ENCODE measurements at places on chromosomes 5 and 9. TPM values are rescaled to one million over a fixed set of nuclear protein-coding genes. Genes with fewer than 3 reads are reported as not detected.

LHX2 gene
- not detected for total RNA-seq

PLEKHG4B gene
- total RNA-seq, result not detected

PCA3 gene
- total RNA-seq, result not detected

GABRA6 gene
- total RNA-seq, result not detected

DNA sequence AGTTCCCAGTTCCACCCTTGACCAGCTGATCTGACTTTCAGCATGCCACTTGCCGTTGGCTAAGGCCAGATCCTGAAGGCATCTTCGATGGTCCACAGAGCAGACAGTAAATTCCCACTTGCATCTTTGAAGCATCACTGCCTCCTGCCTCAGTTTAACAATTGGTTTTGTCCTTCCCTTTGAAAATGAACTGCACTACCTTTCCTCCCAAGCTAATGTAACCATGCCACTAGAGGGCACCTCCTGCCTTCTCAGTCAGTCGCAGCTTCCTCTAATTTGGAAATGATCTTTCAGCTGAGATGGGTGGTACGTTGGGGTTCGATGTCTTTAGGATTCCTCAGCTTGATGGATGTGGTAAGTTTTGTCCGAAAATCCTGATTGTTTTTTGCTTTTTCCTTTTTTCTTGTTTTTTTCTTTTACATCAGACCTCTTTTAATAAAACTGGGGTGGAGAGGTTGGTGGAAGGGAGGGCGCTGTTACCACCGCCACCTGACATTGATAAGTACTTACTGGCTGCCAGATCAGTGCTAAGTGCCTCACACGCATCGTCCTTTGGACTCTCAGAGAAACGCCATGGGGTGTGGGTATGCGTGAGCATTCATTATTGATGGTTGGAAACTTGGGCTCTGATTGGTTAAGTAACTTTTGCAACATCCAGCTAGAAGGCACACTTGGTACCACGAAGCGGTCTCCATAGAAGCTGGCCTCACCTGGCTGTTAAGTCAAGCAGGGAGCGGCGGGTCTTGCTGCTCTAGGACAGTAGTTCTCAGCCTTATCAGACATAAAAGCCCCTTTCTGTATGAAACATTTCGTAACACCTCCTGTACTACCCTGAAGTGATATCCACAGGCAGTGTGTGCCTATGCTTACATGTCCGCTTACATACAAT is 16.9 kb downstream of the PTTG1 start:
- peak overlapping the region; percentile 33 for H3K27ac ChIP-seq
- DNase-seq, result peak; percentile 61
- H3K27me3 ChIP-seq, result no peaks in the 10 kb centered on the region
- peaks cover 10% of the 10 kb centered on the region for H3K4me1 ChIP-seq
- no peaks in the 10 kb centered on the region for H3K36me3 ChIP-seq
- peak overlapping the region; percentile 48 for H3K4me3 ChIP-seq

DNA sequence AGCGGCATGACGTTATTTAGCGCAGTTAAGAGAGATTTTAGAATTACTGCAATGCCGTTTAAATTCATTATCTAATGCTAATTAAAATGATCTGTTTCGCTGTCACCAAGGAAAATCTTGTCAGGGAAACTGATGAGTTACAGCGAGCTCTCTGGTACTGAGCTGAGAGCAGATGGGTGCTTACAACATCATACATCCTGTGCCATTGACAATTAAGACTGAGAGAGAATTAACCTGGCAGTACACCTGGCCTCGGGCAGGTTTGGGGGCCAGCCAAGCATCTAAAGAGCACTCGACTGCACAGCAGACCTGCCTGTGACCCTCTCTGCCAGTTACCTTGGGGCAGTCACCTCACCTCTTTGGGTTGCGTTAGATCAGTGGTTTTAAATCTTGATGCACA is 55.0 kb downstream of the PUM3 start:
- no peak overlapping the region for H3K4me3 ChIP-seq
- no peaks in the 10 kb centered on the region for H3K27me3 ChIP-seq
- no peaks in the 10 kb centered on the region for H3K4me1 ChIP-seq
- H3K36me3 ChIP-seq, result peaks cover 13% of the 10 kb centered on the region
- no peak overlapping the region for H3K27ac ChIP-seq

DNA sequence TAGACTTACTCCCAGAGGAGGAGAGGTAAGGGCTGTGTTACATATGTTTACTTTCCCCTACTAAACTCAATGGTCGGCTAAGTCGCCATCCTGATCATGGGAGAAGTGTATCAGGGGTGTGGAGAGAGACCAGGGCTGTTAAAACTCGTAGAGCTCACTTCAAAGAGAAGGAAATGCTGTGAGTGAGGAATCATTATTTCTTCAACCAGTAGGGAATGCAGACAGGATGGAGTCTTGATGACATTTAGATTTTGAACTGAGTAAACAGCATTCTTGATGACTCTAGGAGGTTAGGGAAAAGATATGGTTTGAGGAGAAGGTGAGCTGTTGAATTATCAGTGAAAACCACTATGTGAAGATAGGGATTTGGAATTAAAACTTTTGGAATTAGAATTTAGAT is 17.3 kb downstream of the RECK start:
- H3K36me3 ChIP-seq, result no peaks in the 10 kb centered on the region
- no peak for DNase-seq
- no peak overlapping the region for H3K27ac ChIP-seq
- no peaks in the 10 kb centered on the region for H3K27me3 ChIP-seq

- no peaks in the 10 kb centered on the region for H3K27me3 ChIP-seq
- no peak overlapping the region for H3K4me3 ChIP-seq
- no peaks in the 10 kb centered on the region for H3K4me1 ChIP-seq
- no peak for DNase-seq
Observed at GRCh38 chr9:8477450-8477849, 677.9 kb upstream of the DMAC1 start.

NREP gene
- total RNA-seq, result 0.36 TPM

GRCh38 chr5:43582082-43583005 is 20.6 kb upstream of the NNT start:
- no peak overlapping the region for H3K4me3 ChIP-seq
- no peak overlapping the region for H3K27ac ChIP-seq
- no peak for DNase-seq

SLC25A2 gene
- total RNA-seq, result 0.91 TPM

DNA sequence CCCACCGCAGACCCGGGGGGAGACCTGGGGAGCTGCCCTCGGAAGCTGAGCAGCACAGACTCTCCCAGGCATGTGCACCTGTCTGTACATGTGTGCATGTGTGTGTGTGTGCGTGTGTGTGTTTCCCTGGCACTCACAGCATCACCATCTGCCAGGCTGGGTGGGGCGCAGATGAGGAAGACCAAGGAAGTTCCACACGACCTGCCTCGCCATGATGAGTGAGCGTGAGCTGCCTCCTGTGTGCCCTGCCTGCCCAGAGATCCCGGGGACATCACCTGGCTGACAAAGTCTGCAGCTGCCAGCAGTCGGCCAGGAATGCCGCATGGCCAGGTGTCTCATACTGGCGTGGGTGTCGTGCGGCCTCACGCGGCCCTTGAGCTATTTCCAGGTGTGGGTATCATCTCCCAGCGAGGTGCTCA is 4.0 kb upstream of the GPSM1 start:
- no peak for DNase-seq
- H3K27ac ChIP-seq, result no peak overlapping the region
- H3K27me3 ChIP-seq, result no peaks in the 10 kb centered on the region
- peaks cover 8% of the 10 kb centered on the region for H3K4me1 ChIP-seq
- H3K36me3 ChIP-seq, result no peaks in the 10 kb centered on the region
- H3K4me3 ChIP-seq, result no peak overlapping the region

Measured in CD4-positive, alpha-beta memory T cell (primary cell).